ENCODE measurements at places on chromosomes 16 and 17.

DNA sequence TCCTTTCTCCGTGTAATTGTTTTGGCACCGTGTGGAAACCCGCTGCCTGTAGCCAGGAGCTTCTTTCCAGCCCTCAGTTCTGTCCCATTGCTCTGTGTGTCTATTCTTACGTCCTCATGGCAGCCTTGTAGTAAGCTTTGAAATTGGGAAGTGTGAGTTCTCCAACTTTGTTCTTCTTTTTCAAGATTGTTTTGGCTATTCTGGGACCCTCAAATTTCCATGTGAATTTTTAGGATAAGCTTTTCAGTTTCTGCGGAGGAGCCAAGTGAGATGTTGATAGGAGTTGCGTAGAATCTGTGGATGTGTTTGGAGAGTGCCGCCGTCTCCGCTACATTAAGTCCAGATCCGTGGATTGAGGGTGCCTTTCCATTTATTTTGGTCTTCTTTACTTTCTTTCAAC lies 15.2 kb downstream of the CHMP6 start:
- no peak for DNase-seq

DNA sequence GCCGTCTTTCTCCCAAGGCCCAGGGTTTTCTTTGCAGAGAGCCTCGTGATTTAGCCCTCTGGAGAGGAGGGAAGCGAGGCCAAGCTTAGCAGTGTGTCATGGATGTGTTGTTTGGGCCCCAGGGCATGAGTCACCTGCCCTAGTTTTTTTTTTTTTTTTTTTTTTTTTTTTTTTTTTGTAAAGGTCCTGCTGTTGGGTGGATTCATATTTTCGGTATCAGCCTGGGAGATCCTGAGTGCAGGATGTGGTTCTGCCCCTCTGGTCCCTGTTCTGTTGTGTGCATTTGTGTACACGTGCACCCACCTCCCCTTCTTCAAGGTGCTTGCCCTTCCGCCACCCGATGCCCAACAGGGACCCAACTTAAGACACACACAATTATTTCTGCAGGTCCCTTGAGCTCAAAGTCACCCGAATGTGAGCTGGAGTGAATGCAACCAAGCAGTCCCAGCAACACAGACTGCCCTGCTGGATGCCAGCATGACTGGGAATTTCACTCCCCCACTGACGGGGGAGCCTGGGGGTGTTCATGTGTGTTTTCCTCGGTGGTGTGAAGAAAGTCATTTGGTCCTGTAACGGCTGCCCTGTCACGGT lies 265.8 kb upstream of the TNRC6C start:
- DNase-seq: no peak

GRCh38 chr16:22353191-22353919 lies 21.1 kb downstream of the CDR2 start:
- DNase-seq: no peak

GRCh38 chr17:17018612-17019429 lies 23.4 kb upstream of the MPRIP start:
- DNase-seq: peak; percentile 92

DNA sequence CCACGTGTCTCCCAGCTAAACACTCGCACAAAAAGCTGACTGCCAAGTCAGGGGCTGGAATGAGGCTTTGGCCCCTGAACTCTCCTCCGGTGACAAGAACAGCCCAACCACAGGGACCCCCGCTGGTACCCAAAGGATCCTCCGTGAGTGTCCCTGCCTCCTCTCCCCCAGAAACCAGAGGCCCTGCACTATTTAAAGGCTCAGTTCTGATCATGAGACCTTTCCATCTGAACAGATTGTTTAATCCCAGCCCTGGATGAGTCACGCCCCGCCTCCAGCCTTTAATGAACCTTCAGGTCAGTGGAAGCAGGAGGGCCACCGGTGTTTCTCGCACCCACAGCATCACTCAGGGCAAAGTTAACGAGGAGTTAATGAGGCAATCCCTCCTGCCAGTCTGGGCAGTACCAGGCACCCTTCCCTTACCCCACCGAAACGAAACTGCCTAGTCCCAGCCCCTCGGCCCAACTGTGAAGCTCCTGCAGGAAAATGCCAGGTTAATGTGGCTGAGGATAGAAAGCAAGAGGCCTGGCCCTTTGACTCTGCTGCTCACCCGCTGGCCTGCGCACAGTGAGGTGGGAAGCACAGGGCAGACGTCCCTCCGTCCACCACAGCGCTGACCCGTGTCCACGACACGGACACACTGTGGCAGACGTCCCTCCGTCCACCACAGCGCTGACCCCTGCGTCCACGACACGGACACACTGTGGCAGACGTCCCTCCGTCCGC lies 32.4 kb downstream of the TIMM22 start:
- no peak for DNase-seq

GRCh38 chr17:146546-146945 lies 9.2 kb downstream of the SCGB1C2 start:
- DNase-seq: no peak

- DNase-seq: no peak
Measured at GRCh38 chr17:81270279-81270678, 24.8 kb downstream of the SLC38A10 start.

DNA sequence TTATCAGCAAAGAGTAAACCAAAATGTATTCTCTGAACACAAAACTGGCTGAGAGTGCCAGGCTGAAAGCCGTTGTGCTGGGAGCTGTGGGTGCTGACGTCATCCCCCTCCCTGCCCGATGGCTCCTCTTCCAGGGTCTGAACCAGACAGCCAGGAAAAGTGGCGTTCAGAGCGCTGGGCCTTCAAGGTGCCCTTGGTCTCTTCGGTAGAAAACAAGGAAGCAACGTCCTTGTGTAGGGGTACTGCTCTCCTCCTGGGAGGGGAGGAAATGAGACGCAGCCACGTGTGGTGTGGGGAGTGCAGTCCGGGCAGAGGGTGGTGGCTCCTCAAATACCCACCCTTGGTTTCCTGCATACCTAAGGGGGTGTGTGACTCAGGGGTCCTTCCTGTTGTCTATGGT lies 394.7 kb downstream of the SEC14L1 start:
- DNase-seq: no peak

DNA sequence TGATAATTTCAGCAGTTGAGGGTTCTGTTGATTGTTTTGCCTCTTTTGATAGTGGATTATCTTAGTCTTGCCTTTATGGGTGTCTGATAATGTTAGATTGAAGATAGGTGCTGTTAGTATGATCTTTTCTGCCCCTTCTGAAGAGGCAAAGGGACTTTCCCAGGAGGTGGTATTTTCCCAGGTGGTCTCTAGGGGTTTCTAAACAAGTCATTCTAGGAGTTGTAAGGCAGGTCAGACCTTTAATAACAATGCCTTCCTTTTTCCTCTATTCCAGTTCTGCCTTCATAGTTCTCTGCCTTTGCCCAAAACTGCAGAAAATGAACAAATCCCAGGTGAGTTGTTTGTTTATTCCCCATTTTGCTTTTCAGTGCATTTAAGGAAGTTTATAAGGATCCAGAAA lies 4.3 kb downstream of the ZFP1 start:
- no peak for DNase-seq

GRCh38 chr16:85235991-85236817 lies 123.9 kb upstream of the CIBAR2 start:
- no peak for DNase-seq

Measured in PC-9 (cell line).